M059J (cell line): ENCODE measurements at places on chromosomes 5 and 9. TPM values are rescaled to one million over a fixed set of nuclear protein-coding genes. Genes with fewer than 3 reads are reported as not detected.

DNA sequence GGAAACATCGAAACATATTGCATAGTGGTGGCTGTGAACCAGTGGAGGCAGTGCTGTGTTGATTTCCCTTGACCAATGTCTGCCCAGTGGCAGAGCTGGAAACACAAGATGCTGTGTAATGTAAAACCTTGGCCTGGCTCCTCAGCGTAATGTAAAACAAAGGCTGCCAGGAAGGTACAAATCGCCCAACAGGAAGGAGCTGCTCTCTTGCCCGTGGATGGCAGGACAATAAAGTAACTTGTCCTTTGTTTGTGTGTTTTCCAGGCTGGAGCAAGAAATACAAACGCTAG, 143.4 kb downstream of the PALM2AKAP2 start:
- no peak for DNase-seq

DNA sequence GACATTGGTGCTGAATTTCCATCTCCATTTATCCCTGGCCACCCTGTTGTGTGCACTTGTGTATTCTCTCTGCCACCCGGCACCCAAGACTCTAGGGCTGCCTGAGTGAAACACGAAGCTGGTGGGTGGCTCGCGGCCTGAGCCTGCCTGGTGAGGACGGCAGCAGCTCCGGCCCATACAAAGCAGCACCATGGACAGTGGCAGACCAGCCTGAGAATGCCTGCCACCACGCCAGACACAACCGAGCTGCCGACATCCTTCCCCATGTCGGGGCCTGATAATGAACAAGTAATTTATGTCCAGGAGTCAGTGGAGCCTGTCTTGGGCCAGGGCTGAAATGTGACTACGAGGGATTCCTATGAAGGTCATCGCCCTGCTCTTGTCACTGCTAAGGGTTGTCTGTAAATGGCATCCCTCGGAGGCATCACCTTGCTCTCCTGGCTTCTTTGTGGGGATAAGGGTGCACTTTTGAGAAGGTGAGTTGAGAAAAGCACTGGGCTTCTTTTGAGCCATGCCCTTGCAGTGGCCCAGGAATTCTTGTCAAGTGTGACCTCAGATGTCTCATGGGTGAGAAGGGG, 175.7 kb downstream of the MELK start:
- peak; percentile 45 for DNase-seq

LVRN gene
- 0.34 TPM in 1 of 2 replicates, not detected in the other for total RNA-seq

DNA sequence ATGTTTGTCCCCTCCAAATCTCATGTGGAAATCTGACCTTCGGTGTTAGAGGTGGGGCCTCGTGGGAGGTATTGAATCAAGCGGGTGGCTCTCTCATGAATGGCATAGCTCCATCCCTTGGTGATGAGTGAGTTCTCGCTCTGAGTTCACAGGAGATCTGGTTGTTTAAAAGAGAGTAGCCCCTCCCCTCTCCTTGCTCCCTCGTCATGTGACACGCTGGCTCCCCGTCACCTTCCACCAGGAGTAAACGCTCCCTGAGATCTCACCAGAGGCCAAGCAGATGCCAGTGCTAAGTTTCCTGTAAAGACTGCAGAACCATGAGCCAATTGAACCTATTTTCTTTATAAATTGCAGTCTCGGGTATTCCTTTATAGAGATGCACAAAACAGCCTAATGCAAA, 74.5 kb downstream of the RASEF start:
- no peak for DNase-seq

ADRB2 gene
- total RNA-seq: 6.6 and 8.0 TPM in 2 replicates

RLN2 gene
- 0.62 TPM in 1 of 2 replicates, not detected in the other for total RNA-seq

WHRN gene
- total RNA-seq: 1.8 and 3.5 TPM in 2 replicates

GRCh38 chr5:93512799-93513198, 68.2 kb downstream of the NR2F1-AS1 start:
- peak; percentile 87 for DNase-seq

GRCh38 chr5:95020345-95020744, 264.5 kb downstream of the MCTP1 start:
- no peak for DNase-seq

GRCh38 chr5:73826301-73827105, 200.5 kb downstream of the ARHGEF28 start:
- DNase-seq: peak; percentile 79

DNA sequence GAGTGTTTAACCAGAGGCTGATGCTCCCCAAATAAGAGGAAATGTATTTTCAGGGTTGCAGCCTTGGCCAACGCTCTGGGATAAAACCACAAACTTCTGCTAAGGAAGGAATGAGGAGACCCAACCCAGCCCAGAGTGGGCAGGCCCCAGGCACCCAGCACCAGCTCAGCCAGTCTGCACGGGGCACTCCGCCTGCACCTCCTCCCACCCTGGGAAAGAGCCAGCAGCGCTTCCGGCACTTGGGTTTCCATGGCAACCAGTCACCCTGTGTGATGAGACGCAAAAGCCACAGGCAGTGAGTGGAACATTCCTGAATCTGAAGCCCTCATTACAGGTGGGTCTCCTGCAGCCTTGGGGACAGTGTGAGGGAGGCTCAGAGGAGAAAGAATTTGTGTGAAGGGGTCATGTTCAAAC, 85.2 kb upstream of the ZBTB43 start:
- peak; percentile 95 for DNase-seq

DNA sequence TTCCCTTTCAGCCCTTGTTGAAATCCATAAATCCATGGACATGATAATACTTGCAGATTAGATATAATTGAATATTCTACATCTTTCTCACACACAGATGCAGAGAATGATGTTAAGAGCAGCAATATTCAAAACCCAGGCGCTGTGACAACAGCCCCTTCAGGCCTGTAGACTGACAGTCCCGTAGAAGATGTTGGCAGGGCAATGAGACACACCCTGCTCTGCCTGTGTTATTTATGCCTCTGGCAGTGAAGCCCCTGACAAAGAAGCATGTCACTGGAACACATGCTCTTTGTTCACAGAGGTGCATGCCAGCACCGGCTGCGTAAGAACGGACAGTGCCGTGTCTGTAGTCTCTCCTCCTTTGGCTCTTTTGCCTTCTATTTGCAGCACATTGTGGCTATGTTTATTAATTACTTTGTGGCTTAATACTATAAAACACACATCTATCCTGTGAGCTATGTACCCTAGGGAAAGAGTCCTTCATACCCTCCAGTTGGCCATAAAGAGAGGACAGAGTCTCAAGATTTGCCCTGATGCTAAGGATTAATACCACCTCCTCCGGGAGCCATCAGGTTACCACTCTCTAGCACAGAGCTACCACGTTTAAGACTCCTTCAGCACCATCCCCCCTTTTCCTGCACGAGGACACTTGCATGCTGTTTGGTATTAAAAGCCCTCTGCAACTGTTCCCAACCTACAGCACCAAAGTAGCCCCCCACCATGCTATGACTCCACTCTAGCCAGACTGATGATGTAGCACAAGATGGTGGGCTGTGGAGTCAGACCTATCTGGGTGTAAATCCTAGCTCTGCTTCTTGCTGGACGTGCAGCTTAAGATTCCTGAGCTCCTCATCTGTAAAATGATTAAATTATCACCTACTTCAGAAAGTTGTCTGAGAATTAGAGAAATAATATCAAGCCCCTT, 2.0 kb upstream of the ANP32B start:
- no peak for DNase-seq

RABGAP1 gene
- 22.8 and 32.4 TPM in 2 replicates for total RNA-seq

GRCh38 chr5:75049456-75050351, 2.7 kb downstream of the GCNT4 start:
- DNase-seq: peak; percentile 61

DNA sequence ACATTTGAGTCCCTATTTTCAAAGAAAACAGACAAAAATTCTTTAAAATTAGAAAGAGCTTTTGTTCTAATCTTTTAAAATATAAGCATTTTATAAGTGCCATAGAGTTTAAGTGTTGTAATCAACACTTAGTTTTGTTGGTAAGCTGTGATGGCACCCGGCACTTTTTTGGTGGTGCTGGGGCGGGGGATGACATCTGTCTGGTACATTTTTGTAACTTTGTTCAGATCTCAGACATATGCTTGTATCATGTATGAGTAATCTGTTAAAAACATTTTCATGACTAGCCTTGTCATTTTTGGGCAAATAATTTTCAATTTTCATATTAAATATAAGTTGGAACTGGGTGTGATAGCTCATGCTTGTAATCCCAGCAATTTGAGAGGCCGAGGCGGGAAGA, 51.7 kb downstream of the UBAP1 start:
- DNase-seq: no peak
